ENCODE measurements at places on chromosomes 12 and 14. TPM values are rescaled to one million over a fixed set of nuclear protein-coding genes. Genes with fewer than 3 reads are reported as not detected.

DNA sequence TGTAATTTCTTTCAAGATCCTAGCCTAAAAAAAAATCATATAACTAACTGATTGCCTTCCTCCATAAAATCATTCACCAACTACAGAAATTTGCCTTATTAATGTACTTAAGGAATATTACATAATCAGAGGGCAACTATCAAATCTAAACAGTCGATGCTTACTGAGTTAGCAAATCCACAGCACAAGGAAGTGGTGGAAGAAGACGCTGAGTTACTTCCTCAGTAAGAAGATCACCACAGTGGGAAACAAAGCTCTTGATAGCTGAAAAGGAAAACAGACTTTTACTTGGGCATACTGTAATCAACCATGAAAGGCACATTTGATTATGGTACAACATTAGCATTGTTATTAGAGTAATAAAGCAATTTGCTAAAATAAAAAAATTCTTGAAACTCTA is 48.7 kb downstream of the HEATR5A start:
- DNase-seq, result no peak

DNA sequence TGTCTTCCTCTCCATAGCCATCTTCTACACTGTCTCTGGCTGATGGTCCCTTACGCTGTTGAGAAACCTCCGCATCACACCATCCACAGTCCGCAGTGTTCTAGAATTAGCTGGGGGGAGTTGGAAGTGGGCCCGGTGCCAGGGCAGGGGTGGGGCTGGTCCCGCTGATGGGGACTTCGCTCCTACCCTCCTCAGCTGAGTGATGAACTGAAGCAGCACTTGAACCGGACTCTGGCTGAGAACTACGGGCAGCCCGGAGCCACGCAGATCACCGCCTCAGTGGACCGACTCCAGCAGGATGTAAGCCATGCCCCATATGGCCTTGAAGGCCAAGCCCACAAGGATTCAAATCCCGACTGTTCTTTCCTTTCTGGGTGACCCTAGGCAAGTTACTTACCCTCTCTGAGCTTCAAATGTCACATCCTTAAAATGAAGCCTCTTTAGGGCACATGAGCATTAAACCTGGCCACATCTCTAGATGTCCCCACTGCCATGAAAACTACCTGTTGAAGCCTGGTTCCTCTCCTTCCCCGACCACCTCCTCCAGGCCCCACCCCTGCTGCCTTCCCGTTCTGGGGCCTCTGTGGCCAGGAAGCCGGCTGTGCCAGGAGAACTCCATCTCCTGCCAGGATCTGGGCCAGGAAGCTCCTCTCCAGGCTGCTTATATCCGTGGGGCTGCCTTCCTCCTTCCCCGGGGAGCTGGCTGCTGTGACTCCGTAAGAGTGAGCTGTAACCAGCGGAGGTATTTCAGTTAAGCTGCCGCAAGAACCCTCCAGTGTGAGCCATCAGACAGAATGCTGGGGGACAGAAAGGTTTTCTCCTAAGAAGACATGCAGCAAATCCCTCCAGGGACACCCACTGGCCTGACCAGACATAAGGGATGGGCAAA is 53.1 kb downstream of the TSPAN11 start:
- no peak for DNase-seq

GRCh38 chr14:60166142-60166541 is 944 bp upstream of the DHRS7 start:
- DNase-seq, result no peak

DNA sequence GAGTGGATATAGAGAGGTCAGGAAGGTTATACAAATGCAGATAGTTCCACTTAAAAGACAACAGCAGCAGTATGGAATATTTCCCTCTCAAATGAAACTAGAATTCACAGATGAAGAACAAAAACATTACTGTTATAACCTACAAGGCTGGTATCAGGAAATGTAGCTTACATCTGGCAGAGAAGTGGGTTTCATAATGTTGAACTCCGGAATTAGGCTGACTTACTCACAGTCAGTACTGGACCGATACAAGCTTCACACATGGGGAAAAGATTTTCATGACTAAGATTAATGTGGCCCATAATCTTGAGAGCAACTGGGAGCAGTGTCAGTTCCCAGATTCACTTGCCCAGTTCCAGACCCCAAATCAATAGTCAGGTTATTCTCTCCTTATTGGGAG is 353.9 kb downstream of the DUSP6 start:
- no peak for DNase-seq

- no peak for DNase-seq
These were observed 70.4 kb downstream of the KITLG start for GRCh38 chr12:88509851-88510250.

DNA sequence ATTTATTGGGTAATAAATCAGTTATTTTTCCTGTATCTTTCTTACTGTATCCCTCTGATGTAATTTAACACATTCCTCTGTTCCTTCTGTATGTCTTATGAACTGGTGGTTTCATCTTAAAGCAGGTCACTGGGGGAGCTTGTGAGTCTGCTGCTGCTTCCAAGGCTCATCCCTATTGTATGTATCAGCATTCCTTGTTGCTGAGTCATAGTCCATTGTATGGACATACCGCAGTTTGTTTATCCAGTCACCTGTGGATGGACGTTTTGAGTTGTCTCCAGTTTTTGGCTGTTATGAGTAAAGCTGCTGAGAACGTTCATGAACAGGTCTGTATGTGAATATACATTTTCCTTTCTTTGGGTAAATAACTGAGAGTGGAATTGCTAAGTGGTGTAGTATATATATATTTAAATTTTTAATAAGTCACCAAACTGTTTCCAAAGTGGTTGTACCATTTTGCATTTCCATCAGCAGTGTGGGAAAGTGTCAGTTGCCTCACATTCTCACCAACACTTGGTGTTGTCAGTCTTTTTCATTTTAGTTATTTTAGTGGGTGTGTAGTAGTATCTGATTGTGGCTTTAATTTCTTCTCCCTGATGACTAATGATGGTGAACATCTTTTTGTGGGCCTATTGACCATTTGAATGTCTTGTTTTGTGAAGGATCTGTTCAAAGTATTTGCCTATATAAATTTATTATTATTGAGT is 82.7 kb downstream of the BEGAIN start:
- DNase-seq, result no peak

C14orf93 gene
- 5.5 TPM for total RNA-seq

TSHR gene
- not detected for total RNA-seq

SLC17A8 gene
- not detected for total RNA-seq

Measured in Right ventricle myocardium superior (tissue), 1 donor.